ENCODE measurements at places on chromosomes 11 and 22. TPM values are rescaled to one million over a fixed set of nuclear protein-coding genes. Genes with fewer than 3 reads are reported as not detected.

The APOBEC3B gene
- total RNA-seq, result 0.83 TPM

GRCh38 chr11:115179636-115180035 lies 324.6 kb downstream of the CADM1 start:
- DNase-seq, result no peak

The IFITM2 gene
- 29.1 TPM for total RNA-seq

The ACR gene
- total RNA-seq, result not detected

DNA sequence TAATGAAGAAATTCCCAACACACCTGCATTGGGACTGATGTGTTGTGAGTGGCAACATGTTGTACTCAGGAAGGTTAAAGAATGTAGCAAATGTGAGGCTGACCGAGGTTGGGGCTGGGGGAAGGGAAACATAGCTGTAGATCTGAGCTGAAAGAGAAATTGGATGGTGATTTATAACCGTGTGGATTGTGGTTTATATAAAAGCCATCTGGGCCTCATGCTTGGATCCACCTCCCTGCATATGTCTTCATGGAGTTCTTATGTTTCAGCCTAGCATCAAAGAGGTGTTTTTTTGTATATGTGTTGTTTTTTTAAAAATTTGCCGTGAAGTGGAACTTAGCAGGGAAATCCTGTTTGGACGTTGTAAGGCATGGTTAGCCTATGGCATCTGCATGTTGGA lies 141.3 kb downstream of the NAV2 start:
- DNase-seq, result no peak

The B4GALNT4 gene
- total RNA-seq, result 16.2 TPM

The CLCF1 gene
- total RNA-seq, result 8.3 TPM

The SLC6A5 gene
- total RNA-seq, result not detected

The NXPE2 gene
- total RNA-seq, result not detected

The UBQLN3 gene
- total RNA-seq, result not detected

The UVRAG gene
- total RNA-seq, result 17.5 TPM

The GRM5 gene
- total RNA-seq, result not detected

The ACTN3 gene
- not detected for total RNA-seq

- DNase-seq, result peak; percentile 15
Observed at GRCh38 chr22:33114565-33114964, 56.4 kb upstream of the SYN3 start.

GRCh38 chr11:92703449-92703830 lies 266.0 kb upstream of the MTNR1B start:
- DNase-seq, result peak; percentile 49

The RIMBP3C gene
- not detected for total RNA-seq

The SLC22A9 gene
- total RNA-seq, result not detected
